ENCODE measurements at places on chromosomes 1 and 21.

GRCh38 chr1:66383611-66384010 lies 150.3 kb upstream of the SGIP1 start:
- DNase-seq, result no peak

GRCh38 chr1:90122654-90123340 lies 127.9 kb downstream of the ZNF326 start:
- DNase-seq, result peak; percentile 30

GRCh38 chr1:99786751-99787501 lies 20.5 kb upstream of the FRRS1 start:
- DNase-seq, result no peak

DNA sequence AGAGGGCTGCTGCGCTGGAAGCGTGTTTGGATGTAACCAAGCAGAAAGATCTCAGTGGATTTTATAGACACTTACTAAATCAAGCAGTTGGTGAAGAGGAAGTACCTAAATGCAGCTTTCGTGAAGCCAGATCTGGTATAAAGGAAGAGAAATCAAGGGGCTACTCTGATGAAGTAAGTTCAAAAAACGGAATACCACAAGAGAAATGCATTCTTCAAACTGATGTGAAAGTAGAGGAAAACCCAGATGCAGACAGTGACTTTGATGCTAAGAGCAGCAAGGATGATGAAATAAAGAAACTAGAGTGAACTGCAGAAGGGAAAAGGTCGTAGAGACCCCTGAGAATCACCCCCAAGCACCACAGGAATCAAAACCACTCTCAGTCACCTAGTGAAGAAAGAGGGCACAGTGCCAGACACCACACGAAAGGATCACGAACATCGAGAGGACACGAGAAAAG lies 40.8 kb upstream of the NEXN start:
- DNase-seq, result no peak

DNA sequence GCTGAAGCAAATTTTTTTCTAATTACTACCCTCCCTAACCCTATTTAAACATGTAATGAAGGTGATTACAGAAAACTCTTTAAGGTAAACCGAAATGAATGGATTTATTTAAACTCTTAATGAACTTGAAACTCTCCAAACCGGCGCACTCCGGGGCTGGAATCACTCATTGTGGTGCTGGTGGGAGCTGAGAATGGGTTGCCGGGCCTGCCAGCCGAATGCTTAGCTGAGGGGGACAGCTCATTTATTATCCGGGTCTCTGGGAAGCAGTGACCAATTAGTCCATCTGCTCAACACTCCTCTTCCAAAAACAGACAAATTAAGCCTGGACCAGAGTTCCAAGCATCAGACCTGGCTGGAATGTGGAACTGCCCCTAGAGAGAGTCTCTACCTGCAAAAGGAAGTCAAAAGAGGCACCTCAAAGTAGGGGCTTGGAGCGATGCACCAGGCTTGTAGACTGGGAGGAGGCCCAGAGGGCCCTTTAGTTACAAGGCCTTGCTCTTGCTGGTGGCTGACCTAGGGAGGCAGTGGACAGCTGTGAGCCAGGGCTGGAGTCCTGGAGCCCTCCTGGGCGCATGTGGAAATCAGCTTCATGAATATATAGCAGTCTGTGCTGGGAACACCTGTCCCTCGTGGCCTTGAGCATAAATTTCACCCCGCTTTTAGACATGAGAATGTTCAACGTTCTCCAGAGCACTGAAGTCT lies 320.7 kb downstream of the AJAP1 start:
- no peak for DNase-seq
